Kidney (tissue), 22 donors: ENCODE measurements at places on chromosomes 7 and 10. TPM values are rescaled to one million over a fixed set of nuclear protein-coding genes. Genes with fewer than 3 reads are reported as not detected.

TMEM254 gene
- 21.1 TPM for total RNA-seq

LBX1 gene
- not detected for total RNA-seq

- H3K4me3 ChIP-seq: no peak overlapping the region
- H3K27ac ChIP-seq: no peak overlapping the region
- DNase-seq: no peak
- no peaks in the 10 kb centered on the region for H3K36me3 ChIP-seq
- no peaks in the 10 kb centered on the region for H3K27me3 ChIP-seq
Observed at GRCh38 chr10:27622596-27622995, 118.5 kb downstream of the RAB18 start.

DNA sequence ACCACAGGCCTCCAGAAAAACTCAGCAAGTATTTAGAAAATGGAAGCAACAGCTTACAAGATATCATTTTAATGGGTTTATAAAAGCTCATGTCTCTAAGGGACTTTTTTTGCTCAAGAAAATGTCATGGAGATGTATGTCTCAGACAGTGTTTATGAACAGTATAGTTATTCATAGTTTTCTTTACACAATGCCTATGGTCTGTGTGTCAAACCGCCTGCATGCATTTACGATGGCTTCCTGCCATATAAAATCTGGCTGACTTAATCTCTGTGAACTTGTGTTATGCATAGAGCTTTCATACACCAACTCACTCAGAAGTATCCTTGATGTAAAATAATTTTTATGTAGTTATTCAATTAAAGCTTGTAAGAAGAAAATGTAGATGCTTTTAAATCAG is 1314.2 kb upstream of the LRRTM3 start:
- H3K36me3 ChIP-seq: no peaks in the 10 kb centered on the region
- no peak overlapping the region for H3K27ac ChIP-seq
- H3K4me1 ChIP-seq: no peaks in the 10 kb centered on the region
- H3K27me3 ChIP-seq: no peaks in the 10 kb centered on the region
- no peak overlapping the region for H3K4me3 ChIP-seq

CDNF gene
- 2.1 TPM for total RNA-seq
